ENCODE measurements at places on chromosomes 11 and 22.

- DNase-seq: no peak
Observed at GRCh38 chr11:34790620-34791019, 125.6 kb downstream of the APIP start.

GRCh38 chr11:2114430-2115241 lies 24.6 kb downstream of the IGF2 start:
- no peak for DNase-seq

GRCh38 chr22:37303821-37304274 lies 21.5 kb downstream of the CYTH4 start:
- DNase-seq: peak; percentile 96

DNA sequence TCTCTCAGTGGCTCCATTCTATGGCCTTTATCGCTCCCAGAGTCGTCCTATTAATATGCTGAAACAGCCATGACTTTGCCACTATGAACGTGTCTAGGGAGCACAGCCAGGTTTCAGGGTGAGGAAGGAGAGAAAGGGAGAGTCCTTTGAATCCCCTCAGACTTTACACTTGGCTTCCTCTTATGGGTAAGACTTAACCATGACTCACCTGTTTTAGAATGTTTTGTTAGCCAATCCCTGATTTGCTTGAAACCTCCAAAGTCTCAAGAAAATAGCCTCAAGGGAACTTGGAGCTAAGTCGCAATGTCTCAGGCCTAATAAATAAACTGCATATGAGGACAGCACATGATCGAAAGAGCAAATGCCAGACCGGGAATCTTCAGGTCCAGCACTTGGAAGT lies 131.2 kb upstream of the RCN1 start:
- no peak for DNase-seq

DNA sequence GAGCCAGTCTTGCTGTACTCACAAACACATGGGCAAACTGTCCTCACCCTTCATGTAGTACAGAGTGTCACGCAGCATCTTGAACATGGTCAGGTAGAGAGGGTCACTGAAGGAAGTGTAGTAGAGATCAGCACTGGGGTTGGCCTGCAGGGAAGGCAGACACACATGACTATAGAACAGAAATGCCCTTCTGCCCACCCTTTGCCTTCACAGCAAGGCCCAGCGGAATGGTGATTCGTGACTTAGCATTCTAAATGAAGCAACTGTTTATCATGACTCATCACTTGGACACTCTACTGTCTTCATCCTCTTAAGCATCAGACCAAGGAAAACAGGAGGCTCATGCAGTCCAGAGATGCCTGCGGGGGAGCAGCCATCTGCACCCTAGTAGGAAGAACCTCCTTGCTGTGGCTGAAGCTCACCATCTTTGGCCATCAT lies 33.4 kb downstream of the SERPIND1 start:
- peak; percentile 89 for DNase-seq

- DNase-seq: peak; percentile 54
Observed at GRCh38 chr11:35794333-35794732, 131.8 kb downstream of the TRIM44 start.

- DNase-seq: no peak
Observed at GRCh38 chr11:72240461-72241290, 3.3 kb downstream of the PHOX2A start.

- DNase-seq: no peak
Observed at GRCh38 chr11:83364500-83365045, 78.4 kb upstream of the CCDC90B start.

- DNase-seq: no peak
Observed at GRCh38 chr11:89405629-89406028, 85.5 kb downstream of the NOX4 start.

DNA sequence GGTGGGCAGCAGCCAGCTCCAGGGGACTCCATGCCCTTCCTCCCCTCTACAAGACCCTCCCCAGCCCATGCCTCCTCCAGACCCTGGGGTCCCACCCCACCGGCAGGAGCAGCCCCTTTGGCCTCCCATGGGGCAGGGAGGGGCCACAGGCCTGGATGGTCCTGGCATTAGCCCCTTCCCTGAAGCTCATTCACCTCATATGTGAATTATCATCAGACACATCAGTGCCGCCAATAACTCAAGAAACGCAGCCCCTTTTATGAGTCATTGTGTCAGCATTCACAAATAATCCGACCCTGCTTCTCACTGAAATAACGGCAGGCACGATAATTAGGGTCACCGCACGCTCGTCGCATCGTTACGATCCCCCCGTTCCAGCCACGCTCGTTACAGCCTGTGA lies 124.2 kb downstream of the BRD1 start:
- no peak for DNase-seq

DNA sequence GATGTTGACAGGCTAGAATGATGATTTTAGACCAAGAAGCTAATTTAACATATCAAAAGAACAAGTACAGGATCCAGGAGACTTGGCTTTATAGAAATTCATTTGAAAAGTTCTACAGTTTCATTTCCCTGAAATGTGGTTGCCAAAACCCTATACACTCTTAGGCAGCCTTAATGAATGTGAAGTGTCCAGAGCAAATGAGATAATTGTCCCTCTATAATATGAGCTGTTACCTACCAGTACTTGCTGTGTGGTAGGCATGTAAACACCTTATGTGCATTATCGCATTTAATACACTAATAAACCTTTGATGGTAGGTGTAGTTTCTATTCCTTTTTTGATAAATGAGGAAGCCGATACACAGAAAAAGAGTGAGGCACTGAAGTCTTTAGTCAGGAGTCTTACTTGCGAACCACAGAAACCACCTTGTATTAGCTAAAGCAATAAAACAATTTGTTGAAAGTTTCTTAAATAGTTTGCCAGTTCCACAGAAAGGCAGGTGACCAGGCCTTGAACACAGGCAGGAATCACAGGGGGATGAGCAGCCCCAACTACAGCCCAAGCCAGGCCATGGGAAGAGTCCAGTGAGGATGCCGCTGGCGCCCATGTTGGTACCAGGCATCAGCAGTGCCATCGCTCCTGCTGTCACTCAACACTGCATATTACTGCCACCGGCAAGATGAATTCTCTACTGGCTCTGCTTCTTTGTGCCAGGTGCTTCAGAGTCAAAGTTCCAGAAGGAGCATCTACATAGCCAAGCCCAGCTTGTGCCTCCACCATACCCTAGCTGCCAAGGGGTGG lies 81.7 kb downstream of the SWAP70 start:
- DNase-seq: no peak

DNA sequence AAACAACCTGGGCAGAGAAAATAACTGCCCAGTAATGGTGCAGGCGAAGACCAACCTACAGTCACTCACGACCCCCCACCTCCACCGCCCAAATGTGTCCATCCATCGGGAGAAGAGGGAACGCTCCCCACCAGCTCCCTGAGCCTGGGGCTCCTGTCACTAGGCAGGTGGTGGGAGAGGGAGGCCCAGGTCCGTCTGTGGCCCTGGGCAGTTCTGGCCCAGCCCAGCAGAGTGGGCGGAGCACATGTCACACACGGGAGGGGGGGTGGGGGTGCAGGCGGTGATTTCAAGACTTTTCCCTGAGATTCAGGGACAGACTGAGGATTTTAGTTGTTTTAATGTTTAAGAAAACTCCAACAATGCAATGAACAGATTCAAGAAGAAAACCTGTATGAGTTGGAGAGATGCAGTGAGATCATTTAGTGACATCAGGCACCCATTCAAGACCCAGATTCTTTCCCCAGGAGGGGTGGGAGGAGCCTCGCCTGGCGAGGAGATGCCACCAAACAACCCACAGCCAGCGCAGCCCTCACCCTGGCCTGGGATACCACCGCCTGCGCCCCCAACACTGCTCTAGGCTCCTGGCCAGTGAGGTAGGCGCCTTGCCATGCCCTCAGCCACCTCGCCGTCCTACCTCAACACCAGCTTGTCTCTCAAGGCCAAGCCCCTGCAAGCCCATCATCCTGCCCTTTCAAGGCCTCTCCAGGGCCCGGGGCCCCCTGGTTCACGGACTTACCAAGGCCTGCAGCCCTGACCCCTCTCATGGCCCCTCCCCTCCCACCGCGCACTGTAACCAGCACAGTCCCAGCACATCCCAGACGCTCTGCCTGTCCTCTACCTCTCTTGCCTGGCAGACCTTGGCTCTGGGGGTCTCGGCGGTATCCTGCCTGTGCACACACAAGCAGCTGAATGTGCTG lies 36.8 kb downstream of the TBX1 start:
- no peak for DNase-seq

DNA sequence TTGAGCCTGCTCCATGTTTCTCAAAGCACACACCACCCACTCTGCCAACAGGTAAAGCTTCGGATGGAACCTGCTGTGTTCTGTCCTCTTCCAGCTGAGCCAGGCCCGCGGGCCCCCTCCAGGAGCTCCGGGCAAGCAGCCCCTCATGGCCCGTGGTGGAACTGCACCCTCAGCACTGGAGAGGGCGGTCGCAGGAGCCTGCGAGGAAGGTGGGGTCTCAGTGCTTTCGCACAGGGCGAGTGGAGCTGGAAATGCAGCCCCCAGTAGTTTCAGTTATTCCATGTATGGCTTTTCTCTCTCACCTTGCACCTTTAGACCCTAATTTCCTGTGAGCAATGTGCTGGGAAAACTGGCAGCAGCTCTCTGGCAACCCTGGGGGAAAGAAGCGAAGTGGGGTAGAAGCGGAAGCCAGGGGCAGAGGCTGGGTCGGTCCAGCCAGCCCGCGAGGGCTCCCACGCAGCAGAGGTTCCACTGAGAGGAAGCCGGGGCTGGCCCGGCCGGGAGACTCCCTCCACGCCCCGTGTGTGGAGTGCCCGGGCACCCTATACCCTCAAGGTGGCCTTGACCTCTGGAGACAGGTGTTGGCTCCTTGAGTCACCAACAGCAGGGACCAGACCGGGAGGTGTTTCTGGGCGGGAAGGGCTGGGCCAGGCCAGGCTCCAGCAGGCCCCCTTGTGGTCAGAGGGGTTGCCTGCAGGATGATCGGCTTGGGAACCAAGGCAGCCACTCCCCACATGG lies 119.9 kb upstream of the TMEM45B start:
- peak; percentile 52 for DNase-seq

- no peak for DNase-seq
Observed at GRCh38 chr22:25364281-25364680, 144.8 kb downstream of the CRYBB2 start.

- DNase-seq: no peak
Observed at GRCh38 chr22:23752750-23753149, 1.5 kb downstream of the VPREB3 start.

- DNase-seq: no peak
Observed at GRCh38 chr22:34972191-34972897, 93.6 kb upstream of the ISX start.

DNA sequence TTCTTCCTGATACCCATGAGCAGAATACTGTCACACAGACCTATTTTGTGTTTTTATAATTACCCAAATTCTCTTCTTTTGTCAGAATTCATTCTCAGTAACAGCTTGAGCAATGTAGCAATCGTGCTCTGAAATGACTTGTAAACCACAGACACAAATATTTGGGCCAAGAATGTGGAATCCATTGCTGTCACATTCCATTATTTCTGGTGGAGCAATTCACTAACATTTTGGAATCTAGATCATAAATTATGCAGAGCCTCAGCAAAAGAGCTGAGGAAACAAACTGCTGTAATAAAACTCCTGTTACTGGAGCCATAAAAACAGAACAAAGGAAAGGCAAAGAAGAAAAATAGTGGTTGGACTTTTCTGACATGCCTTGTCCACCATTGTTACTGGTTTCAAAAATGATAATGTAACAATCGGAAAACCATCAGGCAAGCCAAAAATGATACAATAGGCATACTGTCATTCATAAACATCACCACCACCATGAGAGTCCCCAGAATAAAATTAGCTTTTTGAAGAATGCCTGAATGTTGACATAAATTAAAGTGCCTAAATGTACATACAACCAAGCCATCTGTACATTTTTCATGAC lies 223.4 kb upstream of the PITPNB start:
- peak; percentile 92 for DNase-seq

GRCh38 chr11:80733361-80733760 lies 1292.5 kb upstream of the TENM4 start:
- DNase-seq: no peak

DNA sequence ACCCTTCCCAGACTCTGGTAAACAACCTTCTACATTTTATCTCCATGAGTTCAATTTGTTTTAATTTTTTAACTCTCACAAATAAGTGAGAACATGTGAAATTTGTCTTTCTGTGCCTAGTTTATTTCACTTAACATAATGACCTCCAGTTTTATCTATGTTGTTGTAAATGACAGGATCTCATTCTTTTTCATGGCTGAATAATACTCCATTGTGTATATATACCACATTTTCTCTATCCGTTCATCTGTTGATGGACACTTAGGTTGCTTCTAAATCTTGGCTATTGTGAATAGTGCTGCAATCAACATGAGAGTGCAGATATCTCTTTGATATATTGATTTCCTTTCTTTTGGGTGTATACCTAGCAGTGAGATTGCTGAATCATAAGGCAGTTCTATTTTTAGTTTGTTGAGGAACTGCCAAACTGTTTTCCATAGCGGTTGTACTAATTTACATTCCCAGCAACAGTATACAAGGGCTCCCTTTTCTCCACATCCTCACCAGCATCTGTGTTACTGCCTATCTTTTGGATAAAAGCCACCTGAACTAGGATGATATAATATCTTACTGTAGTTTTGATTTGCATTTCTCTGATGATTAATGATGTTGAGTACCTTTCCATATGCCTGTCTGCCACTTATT lies 93.9 kb downstream of the ATG16L2 start:
- DNase-seq: no peak

DNA sequence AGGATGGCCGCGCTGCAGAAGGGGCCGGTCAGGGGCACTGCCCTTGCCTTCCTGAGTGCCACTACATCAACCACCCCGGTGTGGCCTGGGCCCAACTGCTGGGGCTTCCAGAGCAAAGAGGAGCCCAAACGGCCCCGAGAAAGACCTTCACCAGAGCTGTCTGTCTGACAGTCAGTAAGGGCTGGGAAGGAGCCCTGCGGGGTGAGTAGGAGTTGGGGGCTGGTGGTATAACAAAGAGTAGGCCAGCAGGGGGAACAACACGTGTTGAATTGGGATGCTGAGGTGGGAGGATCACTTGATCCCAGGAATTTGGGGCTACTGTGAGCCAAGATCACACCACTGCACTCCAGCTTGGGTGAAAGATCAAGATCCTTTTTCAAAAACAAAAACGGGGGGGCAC lies 3.9 kb downstream of the GSTT4 start:
- no peak for DNase-seq

GRCh38 chr11:68643585-68643984 lies 40.8 kb upstream of the GAL start:
- peak; percentile 59 for DNase-seq

DNA sequence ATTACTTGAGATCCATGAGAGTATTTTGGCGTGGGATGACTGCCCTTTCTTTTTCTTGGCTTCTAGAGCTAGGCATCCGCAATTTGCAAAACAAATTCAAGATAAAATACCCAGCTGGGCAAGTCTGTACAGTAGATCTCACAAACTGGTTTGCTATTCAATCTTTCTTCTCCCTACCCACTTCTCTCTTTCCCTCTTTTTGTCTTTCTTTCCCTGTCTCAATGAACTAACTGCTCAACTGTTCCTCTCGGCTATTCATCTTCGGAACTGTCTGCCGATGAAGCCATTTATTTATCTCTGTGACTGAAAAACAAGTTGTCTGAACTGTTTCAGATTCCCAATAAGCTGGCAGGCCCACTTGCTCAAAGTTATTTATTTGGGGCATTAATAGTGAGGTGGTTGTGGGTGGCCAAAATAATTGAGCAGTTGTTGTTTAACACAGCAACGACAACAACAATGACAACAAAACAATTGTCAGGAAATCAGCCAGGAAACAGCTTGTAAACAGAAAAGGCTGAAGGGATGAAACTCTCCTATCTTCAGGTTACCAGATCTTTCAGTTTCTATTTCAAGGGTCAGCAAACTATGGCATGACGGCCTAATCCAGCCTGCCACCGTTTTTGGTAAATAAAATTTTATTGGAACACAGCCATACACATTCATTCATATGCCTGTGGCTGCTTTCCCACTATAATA lies 76.0 kb upstream of the MTMR2 start:
- no peak for DNase-seq
